ENCODE measurements at places on chromosomes 5 and 9. TPM values are rescaled to one million over a fixed set of nuclear protein-coding genes. Genes with fewer than 3 reads are reported as not detected.

DNA sequence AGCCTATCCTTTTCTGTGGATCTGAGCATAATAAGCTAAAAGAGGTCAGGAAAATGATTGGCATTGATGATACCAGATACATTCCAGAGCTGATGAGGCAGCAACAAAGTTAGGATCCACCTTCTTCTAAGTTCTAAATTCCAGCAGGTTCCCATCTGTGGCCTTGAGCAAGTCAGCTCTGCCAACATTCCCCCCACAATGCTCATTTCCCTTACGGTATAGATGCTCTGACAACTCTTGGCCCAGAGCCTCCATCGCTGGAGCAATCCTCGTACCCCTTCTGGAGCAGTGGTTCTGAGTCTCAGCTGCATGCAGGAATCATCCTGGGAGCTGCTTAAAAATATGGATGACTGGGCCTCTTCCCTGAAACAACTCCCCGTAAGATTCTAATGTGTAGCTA is 78.1 kb downstream of the MED27 start:
- DNase-seq, result no peak

- no peak for DNase-seq
Measured at GRCh38 chr9:134781591-134782302, 98.9 kb upstream of the FCN2 start.

- no peak for DNase-seq
Measured at GRCh38 chr9:35102465-35102768, 514 bp downstream of the STOML2 start.

DNA sequence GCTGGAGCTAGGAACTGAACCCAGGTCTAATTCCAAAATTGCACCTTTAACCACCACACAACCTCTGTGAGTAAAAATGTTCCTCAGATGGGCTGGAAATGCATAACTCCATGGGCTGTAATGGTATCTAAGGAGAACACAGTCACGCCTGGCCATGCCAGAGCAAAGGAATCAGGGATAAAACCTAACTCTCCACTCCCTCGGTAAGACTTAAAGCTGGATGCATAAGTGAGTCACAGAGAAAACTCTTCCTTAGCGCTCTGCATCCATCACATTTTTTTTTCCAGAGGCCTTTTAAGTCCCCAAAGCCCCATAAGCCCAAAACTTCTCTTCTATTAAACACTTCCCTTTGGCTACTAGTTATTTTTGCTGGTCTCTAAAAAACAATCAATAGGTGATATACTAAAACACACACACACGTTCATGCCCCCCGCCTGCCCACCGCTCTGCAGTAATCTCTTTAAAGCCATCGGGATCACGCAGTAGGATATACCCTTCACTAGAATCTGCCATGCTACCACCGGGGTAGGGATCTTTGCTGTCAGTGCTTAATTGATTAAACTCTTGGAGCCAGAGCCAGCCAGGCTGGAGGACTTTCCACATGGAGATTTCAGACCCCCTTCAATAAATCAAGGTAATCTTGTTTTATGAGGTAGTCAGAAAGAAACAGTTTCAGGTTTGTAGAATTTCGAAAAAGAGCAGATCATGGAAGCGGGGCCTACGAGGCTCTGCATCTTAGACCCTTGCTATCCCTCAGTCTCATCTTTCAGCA is 212.9 kb downstream of the MAPKAP1 start:
- DNase-seq, result no peak

Gene SH3RF2
- total RNA-seq, result 1.1 TPM

GRCh38 chr5:169298193-169298592 is 2.7 kb downstream of the SLIT3 start:
- DNase-seq, result no peak

GRCh38 chr9:75083188-75083970 is 4.6 kb downstream of the NMRK1 start:
- DNase-seq, result peak; percentile 63

Gene SLC36A2
- not detected for total RNA-seq

Gene SLC6A3
- not detected for total RNA-seq

DNA sequence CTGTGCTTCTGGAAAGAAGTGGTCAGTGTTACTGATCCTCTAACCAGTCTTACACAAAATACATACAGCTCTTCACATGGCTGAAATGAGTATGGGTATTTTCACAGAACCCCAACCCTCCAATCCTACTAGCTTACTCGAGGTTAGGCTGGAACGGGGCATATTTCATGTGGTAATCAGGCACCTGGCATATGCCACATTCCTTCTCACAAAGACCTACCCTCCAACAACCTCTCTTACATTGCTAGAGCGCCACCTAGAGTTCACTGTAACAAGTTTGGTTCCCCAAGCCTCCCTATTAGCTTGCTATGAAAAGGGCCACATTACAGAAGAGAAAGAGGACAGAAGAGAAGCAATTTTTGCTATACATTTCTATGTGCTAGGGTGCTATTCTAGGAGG is 597.3 kb downstream of the PRELID2 start:
- peak; percentile 64 for DNase-seq

- DNase-seq, result no peak
Measured at GRCh38 chr9:113501852-113502251, 38.3 kb downstream of the RGS3 start.

DNA sequence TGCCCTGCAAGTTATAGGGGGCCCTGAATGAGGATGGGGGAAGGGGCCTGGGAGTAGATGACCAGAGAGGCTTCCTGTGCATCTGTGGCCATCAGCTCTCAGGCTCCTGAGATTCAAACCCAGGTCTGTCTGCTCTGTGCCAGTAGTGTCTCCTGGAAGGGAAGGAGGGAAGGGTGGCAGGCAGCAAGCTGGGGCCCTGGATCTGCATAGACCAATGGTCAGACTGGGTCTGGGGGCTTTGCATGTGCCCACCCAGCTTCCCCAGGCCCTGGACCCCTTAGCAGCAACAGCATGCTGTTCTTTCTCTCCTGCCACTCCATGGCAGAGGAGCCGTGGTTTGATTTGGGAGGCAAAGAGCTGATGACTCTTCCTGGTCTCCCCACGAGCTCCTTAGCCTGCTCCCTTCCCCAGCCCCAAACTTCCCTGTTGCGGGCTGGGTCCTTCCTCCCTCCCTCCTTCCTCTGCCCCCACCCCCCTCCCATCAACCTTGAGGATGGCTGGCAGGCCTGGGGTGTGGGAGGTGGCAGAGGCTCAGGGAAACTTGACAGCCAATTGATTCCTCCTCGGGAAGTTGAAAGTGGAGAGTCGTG is 31.6 kb downstream of the DAB2IP start:
- no peak for DNase-seq

- DNase-seq, result no peak
Measured at GRCh38 chr9:129305246-129305645, 127.2 kb upstream of the IER5L start.

DNA sequence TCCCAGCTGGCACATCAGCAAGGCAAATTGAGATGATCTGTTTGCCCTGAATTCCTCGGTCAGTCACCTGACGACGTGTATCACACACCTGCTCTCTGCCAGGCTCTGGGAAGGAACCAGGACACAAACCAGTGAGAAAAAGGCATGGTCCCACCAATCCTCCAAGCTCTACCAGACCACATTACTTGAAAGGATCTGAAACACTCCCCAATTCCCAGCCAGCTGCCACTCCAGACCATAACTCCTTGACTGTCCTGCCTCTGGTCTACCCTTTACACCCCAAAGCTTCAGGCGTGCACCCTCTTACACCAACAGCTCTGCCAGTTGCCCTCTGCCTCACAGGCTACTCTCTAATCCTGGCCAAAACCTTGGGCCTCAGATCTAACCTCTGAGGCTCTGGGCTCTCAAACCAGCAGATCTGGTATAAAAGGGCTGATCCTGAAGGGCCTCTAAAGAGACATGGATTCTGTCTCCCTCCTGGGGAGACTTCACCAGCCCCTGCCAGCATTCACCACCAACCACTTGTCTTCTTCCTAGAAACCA is 6.8 kb downstream of the MGAT1 start:
- DNase-seq, result no peak

- no peak for DNase-seq
Measured at GRCh38 chr9:115923410-115923809, 230.2 kb upstream of the PAPPA start.

Gene IGIP
- 8.1 TPM for total RNA-seq

DNA sequence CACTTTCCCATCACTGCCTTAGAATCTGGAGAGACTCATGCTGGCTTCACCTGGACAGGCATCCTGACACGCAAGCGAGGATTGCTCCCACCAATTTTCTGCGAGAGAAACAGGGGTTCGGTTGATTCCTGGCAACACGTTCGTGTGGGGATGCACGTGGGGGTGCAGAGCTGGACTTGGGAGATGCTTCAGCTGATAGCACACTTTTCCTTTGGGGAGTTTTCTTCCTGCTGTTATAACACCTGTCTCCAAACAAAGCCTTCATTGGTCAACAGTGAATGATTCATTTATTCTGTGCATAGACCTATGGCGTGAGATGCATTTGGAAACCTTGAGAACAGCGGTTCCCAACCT is 50.0 kb downstream of the ROPN1L start:
- DNase-seq, result no peak

GRCh38 chr9:117526674-117527073 is 111.8 kb upstream of the ASTN2 start:
- no peak for DNase-seq

GRCh38 chr9:110427497-110428104 is 89.9 kb upstream of the TXNDC8 start:
- DNase-seq, result peak; percentile 58

- DNase-seq, result peak; percentile 42
Measured at GRCh38 chr5:55650386-55650785, 61.7 kb downstream of the SLC38A9 start.

DNA sequence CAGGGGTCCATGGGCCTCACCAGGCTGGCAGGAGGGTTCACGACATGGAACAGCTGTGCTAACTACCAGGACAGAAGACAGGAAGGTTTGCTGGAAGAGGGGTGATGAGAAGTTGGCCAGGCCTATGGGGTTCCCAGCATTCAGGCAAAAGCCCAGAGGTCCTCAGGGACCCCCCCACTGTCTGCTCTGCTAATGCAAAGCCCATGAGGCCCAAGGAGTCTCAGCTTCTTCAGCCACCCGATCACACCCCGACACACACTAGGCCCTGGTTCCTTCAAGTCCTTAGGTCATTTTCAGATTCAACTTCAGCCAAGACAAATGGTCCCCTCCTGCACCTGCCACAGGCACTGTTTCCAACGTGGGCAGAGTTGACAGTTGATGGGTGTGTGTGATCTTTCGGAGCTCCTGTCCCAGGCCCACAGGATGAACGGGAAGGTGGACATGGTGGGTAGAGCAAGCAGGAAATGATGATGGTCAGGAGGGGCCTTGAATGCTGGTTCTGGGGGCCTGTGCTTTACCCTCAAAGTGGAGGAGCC is 20.4 kb downstream of the ADAMTS2 start:
- DNase-seq, result no peak

DNA sequence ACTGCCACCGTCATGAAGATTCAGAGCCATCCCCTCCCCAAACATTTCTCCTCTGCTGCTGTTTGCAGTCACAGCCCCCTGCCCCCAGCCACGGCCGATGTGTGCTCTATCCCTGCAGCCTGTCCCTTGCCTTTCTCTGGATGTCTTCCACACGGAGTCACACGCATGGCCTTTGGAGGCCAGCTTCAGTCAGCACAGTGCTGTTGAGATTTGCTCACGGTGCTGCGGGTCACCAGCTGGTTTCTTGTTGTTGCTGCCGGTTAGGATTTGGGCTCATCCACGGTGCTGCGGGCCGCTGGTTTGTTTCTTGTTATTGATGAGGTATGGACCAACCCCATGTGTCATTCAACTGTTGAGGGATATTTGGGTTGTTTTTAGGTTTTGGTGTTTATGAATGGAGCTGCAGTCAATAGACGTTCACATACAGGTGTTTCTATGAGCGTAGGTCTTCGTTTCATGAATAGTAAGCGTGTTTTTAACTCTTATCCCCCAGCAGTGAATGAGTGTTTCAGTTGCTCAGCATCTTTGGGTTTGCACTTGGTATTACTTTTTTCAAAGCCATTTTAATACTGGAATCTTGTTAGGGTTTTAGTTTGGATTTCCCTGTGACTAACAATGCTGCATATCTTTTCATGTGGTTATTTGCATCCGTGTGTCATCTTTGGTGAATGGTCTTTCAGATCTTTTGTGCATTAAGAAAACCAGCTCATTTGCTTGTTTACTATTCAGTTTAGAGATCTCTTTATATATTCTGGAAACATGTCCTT is 57.6 kb downstream of the AHRR start:
- peak; percentile 19 for DNase-seq

Gene NTNG2
- total RNA-seq, result 2.0 TPM

Gene TTC23L
- total RNA-seq, result not detected

- no peak for DNase-seq
Measured at GRCh38 chr5:1315018-1315708, 20.3 kb upstream of the TERT start.

Gene FBLL1
- total RNA-seq, result 1.4 TPM

DNA sequence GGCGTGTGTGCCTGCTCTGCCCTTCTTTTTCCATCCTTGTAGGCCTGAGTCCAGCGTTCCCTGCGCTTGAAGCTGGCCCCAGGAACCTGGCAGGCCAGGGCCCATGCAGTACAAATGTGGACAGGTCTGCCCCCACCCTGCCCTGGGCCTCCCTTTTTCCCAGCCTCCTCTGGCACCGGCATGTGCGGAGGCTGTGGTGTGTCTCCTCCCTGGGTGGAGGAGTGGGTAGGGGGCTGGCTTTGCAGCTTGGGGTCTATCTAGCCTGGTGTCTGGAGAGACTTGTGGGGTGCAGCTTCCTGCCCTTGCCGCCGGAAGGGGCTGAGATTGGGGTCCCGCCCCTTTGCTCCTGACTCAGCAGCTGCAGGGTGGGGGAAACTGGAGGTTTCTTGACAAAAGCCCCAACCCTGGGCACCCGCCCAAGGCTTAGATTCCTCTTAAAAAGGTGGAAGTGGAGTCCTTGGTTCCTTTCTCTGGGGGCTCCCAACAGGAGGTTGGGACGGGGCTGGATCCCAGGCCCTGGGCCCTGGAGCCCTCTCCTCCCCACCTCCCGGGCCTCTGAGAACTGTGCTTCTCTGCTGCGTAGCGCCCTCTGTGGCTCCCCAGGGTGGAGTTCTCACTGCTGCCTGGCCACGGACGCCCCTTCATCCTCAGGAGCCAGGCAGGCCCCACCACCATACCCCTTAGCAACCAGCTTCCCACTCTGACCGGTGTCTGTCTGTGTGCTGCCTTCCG is 18.0 kb downstream of the RXRA start:
- DNase-seq, result no peak

DNA sequence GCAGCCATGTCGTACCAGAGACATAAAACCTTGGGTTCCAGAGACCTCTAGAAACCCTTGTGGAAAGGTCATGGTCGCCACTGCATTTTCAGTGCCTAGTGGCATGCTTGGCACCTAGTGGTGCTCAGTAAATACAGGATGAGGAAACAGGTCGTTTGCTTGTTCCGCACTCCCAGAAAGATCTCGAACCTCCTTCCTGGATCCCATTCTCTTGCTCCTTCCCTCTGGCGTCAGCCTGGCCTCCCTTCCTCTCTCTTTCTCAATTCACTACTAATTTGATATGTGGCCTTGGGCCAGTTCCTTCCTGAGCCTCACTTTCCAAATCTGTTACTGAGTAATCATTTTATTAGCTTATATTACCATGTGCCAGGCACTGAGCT is 4.4 kb downstream of the NDST1 start:
- DNase-seq, result no peak
